ENCODE measurements at places on chromosomes 12 and 14.

DNA sequence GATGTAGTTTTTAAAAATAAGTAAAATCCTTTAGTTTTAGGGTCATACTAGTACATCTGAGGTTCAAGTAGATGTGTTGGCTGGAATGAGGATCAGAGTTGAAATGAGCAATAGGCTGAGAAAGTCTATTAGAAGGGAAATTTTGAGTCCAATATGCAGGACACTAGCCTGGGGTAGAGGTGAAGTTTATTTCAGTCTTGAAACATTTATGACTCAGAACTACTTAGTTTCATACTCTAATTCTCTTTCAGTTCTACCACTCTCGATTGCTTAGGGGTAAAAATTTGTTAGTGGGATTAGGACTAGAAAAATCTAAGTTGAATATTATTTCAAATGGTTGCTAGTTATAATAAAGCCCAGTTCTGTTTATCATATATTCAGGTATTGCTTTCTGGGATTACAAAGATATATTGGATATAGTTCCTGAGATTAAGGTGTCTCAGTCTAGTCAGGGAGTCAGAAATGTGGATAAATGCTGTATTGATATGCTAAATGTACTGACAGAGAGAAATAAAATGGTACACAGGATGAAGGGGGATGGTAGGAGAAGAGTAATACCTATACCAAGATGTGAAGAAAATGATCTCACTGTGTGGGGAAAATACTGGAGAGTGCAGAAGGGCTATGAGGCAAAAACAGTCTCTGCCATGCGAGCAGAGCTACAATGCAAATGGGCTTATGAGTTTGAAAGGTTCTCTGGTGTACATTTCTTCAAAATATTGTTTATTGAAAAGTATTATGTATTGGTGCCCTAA is 395.8 kb upstream of the FBXO33 start:
- DNase-seq, result no peak

DNA sequence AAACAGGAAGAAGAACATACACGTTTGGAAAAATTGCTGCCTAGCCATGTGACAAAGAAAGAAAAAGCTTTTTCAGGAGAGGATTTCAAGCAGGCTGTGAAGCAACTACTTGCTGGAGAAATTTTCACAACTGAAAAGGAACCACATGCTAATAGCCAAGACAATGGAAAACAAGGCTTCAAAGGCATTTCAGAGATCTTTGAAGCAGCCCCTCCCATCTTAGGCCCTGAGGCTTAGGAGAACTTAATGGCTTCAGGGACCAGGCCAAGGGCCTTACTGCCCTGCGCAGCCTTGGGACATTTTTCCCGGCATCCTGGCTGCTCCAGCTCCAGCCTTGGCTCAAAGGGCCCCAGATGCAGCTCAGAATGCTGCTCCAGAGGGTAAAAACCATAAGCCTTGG is 255.9 kb upstream of the ARID2 start:
- DNase-seq, result no peak

DNA sequence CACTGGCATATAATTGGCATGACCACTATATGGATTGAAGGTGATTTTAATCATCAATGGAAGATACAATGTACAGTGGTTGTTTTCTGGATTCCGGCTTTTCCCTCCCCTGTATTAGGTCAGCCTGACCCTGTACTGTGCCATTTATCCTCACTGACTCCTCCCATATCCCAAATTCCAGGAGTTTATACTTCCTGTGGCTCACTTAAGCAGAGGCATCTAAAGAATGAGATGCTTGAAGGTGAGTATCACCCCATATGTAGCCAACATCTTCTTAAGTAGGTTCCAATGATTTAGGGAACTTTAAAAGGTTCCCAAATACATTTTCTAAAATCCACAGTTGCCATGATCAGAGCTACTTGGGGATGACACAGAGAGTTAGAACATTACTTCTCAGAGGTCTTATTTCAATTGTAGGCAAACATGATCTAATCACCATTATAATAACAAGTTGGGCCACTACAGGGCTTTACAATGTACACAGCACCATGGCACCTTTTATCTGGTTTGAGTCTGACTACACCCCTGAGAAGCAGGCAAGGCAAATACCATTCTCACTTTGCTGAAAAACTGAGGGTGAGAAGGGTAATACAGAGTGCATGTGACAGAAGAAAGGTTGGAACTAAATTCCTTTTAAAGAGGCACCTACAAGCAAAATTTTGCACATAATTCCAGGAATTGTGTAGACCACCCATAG is 212.3 kb upstream of the GARIN6 start:
- no peak for DNase-seq

GRCh38 chr14:99148861-99149610 is 123.0 kb downstream of the BCL11B start:
- DNase-seq, result no peak

DNA sequence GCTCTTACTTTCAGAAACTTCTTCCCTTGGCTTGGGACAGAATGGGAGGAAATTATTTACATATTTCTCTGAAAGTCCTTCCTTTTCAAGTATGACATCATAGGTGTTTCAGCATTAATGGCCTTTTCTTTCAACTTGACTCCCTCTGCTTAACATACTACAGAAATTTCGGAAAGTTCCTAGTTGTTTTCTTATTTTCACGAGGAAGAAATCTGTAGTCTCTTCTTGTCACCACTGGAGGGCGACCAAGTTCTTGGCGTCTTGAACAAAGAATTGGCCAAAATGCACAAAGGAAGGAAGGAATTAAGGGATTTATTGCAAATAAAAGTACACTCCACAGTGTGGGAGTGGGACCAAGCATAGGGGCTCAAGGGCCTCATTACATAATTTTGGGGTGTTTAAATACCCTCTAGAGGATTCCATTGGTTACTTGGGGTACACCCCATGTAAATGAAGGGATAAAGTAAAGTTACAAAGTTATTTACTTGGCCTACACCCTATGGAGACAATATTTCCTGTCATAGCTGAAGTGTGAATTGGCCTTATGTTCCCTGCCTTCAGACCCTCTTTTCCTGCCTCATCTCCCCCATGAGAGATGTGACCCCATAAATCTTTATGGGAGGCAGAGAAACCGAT is 70.4 kb downstream of the RPL10L start:
- DNase-seq, result no peak

All from stimulated activated CD4-positive, alpha-beta T cell treated with anti-CD3 and anti-CD28 coated beads, Interleukin-1b, Interleukin-23, amount 100 ng/mL, for 1 hour (primary cell).